ENCODE measurements at places on chromosomes 3 and 15. TPM values are rescaled to one million over a fixed set of nuclear protein-coding genes. Genes with fewer than 3 reads are reported as not detected.

NPAP1 gene
- 0.28 TPM for total RNA-seq

C15orf62 gene
- total RNA-seq = 1.2 TPM

EPHB3 gene
- 132 TPM for total RNA-seq

RTP1 gene
- not detected for total RNA-seq

CSK gene
- total RNA-seq = 43.1 TPM

SPTSSB gene
- total RNA-seq = 0.32 TPM

ZFAND6 gene
- total RNA-seq = 192 TPM
